NCI-H1092 (cell line): ENCODE measurements at places on chromosomes 13 and 19.

- DNase-seq: no peak
Observed at GRCh38 chr19:47037766-47038165, 10.7 kb downstream of the TMEM160 start.

DNA sequence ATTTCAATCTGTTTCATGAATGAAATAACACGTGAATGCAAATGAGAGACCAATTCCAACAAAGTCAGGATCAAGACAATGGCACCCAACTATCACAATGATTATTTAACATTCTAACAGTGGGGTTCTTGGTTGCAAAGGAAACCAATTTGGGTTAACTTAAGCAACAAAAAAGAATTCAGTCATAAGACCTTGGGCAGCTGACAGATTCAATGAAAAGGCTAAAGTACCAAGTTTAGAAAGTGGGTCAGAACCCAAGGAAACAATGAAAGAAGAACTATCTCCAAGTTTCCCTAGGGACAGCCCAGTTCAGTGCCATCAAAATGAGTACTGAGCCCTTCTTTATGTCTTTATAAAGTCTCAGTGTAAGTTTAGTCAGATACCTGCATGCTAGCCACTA, 17.5 kb upstream of the SIGLEC14 start:
- no peak for DNase-seq

DNA sequence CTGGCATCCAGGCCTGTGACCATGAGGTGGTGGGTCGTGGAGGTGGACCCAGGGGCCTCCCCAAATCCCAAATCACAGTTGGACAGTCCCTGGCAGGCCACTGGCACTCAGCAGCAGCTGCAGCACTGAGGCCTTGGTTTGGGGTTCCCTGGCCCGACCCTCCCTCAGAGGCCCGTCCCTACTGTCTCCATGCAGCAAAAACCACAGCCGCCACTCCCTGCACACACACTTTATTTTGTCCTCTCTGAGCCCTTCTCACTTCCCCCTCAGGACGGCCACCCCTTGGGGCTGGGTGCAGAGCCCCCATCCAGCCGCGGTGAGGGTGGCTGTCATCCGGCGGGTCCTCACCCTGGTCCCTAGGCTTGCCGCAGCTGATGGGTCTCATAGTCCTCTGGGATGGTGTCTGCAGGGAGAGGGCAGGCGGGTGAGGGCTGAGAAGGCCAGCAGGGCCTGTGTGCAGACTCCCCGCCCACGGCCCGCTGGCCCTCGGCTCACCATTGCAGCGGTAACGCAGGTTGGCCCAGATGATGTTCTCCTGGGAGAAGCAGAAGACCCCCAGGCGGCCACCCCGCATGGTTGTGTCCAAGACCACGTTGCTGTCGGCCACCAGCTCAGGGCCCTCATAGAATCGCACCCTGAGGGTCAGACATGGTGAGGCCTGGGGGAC, 8.4 kb downstream of the COMP start:
- no peak for DNase-seq

DNA sequence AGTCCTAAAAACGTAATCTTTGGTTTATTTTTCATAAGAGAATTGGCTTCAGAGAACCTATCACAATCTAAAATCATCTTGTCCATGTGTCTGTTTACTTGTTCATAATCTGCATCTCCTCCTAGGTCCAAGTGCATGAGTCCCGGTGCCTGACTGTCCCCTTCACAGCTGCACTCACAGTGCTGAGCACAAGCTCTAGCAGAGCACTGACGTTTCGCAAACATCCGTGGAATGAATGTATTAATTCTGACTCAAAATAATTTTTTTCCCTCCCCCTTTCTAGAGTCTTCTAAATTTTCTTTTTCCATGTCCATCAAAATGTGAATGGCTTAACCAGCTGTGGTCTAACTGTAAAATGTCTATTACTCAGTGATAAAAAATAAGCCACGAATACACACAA, 245.5 kb upstream of the TSHZ3 start:
- no peak for DNase-seq
